Activated T-cell treated with anti-CD3 and anti-CD28 coated beads for 24 hours (primary cell): ENCODE measurements at places on chromosomes 3 and 15.

GRCh38 chr3:30951826-30952225 is 57.4 kb upstream of the GADL1 start:
- no peak for DNase-seq

GRCh38 chr3:141057436-141057835 is 6.3 kb downstream of the SPSB4 start:
- no peak for DNase-seq

- no peak for DNase-seq
These were observed 44.9 kb upstream of the MANF start for GRCh38 chr3:51340013-51340829.

GRCh38 chr3:123375014-123375940 is 73.6 kb downstream of the ADCY5 start:
- DNase-seq: no peak
